ENCODE measurements at places on chromosomes 12 and 14.
A peak's percentile ranks its signal among the peaks of the same experiment; 100 is the strongest.

DNA sequence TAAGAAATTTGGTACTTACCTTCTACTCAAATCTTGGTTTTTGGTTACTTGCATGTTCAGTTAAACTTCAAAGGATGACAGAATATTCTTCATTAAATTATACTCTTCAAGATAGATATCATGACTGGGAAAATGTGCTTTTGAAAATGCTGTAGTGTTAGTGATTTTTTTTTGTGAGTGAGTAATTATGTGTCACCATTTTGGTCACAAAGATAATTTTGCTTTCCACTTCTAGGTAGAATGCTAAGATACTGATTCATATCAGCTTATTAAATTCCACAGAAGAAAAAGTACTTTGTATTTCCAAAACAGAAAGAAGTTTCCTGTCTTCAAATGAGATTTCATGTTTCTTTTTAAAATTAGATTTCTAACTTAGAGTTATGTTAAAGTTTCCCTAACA lies 61.2 kb downstream of the ATXN7L3B start:
- DNase-seq = no peak
- H3K27me3 ChIP-seq = no peaks in the 10 kb centered on the region
- H3K27ac ChIP-seq = no peak overlapping the region
- no peaks in the 10 kb centered on the region for H3K4me1 ChIP-seq
- H3K36me3 ChIP-seq = no peaks in the 10 kb centered on the region

DNA sequence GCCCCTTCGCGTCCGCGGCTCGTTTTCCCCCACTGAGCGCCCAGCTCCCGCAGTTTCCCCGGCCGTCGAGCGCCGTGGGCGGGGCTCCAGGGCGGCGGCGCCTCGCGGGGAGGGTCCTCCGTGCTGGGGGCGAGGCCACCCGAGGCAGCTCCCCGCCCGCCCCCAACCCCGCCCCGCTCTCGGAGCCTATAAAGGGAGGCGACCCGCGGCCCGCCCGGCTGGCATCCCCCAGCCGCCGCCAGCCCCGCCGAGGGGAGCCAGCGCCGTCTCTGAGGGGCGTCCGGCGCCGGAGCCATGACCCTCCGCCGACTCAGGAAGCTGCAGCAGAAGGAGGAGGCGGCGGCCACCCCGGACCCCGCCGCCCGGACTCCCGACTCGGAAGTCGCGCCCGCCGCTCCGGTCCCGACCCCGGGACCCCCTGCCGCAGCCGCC lies at the start of gene TAMALIN:
Gene TAMALIN, plus strand, starts transcription at position 221 of the 432 bp plus-strand sequence. Its CDS starts 74 bp downstream, at position 295.
- peaks cover 13% of the 10 kb centered on the region for H3K36me3 ChIP-seq
- H3K4me3 ChIP-seq = peak within 1 kb of the TSS; percentile 97
- H3K27ac ChIP-seq = peak within 1 kb of the TSS; percentile 99
- H3K4me1 ChIP-seq = peaks cover 46% of the 10 kb centered on the region
- H3K27me3 ChIP-seq = no peaks in the 10 kb centered on the region

DNA sequence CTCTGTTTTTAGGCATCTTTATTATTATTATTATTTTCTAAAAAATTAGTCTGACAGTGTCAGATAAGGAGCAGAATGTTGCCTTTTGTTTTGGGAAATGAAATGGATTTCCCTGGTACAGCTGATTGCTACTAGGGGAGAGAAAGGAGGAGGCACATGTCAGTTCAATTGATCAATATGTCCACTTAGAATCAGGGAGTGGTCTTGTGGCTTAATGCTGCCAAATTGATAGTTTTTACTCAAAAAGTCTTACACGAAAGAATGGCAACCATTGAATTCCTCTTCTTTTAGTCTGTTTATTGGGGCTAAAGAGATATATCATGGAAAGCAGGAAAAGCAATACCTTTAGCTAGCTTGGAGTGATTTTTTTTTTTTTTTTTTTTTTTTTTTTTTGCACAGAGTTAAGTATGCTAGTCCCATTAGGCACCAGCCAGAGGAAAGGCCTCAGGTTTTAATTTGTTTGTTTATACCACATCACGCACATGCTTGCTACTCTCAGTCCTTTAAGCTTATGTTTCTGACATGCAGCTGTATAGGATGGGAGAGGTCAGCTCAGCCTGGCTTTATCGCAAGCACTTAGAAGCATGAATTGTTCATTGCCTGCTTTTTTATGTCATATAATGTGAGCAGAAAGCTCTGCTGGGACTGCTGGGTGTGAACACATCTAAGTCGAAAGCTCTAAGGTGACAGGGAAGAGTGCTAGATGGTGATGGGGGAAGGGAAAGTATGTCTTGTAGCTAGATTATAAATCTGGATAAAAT lies 1.4 kb downstream of the AKAP6 start:
- no peaks in the 10 kb centered on the region for H3K4me1 ChIP-seq
- H3K36me3 ChIP-seq = peaks cover 2% of the 10 kb centered on the region
- no peak overlapping the region for H3K27ac ChIP-seq
- H3K4me3 ChIP-seq = no peak overlapping the region
- no peaks in the 10 kb centered on the region for H3K27me3 ChIP-seq

- H3K4me1 ChIP-seq = no peaks in the 10 kb centered on the region
- no peaks in the 10 kb centered on the region for H3K27me3 ChIP-seq
- no peak for DNase-seq
- no peak overlapping the region for H3K27ac ChIP-seq
- no peaks in the 10 kb centered on the region for H3K36me3 ChIP-seq
Observed at GRCh38 chr12:30517320-30517719, 178.3 kb downstream of the IPO8 start.

- DNase-seq = no peak
- H3K4me1 ChIP-seq = no peaks in the 10 kb centered on the region
- H3K4me3 ChIP-seq = no peak overlapping the region
- no peaks in the 10 kb centered on the region for H3K36me3 ChIP-seq
Observed at GRCh38 chr12:65632131-65632855, 192.0 kb upstream of the HMGA2 start.

- H3K27me3 ChIP-seq = peaks cover 9% of the 10 kb centered on the region
- no peak for DNase-seq
- H3K4me1 ChIP-seq = no peaks in the 10 kb centered on the region
- H3K27ac ChIP-seq = no peak overlapping the region
Observed at GRCh38 chr12:30169839-30170591, 386.3 kb upstream of the TMTC1 start.

GRCh38 chr12:125329239-125330102 lies 264.2 kb downstream of the AACS start:
- no peaks in the 10 kb centered on the region for H3K4me1 ChIP-seq
- H3K27me3 ChIP-seq = peaks cover 49% of the 10 kb centered on the region
- H3K4me3 ChIP-seq = no peak overlapping the region
- H3K27ac ChIP-seq = no peak overlapping the region
- H3K36me3 ChIP-seq = no peaks in the 10 kb centered on the region
- DNase-seq = no peak

- H3K27me3 ChIP-seq = no peaks in the 10 kb centered on the region
- H3K36me3 ChIP-seq = no peaks in the 10 kb centered on the region
- H3K27ac ChIP-seq = no peak overlapping the region
- DNase-seq = no peak
- no peak overlapping the region for H3K4me3 ChIP-seq
Observed at GRCh38 chr12:12704593-12705230, 8.7 kb upstream of the GPR19 start.

DNA sequence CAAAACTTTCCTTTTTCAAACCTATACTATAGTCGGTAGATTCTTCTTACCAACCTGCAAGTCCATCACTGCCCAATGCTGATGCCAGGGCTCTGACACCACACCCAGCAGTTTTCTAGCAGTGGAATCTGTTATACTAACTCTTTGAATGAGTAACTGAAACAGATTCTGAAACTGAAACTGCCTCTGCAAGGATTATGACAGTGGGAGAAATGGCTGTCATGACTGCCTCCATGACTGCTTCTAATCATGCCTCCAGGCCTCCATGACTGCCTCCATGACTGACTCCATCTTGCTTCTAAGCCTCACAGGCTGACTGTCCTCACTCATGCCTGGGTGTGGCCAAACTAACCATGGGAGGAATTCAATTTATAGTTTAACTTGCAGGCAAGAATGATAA lies 29.4 kb upstream of the OXA1L start:
- H3K27me3 ChIP-seq = no peaks in the 10 kb centered on the region
- DNase-seq = peak; percentile 3
- H3K4me1 ChIP-seq = peaks cover 8% of the 10 kb centered on the region
- H3K4me3 ChIP-seq = no peak overlapping the region
- H3K36me3 ChIP-seq = peaks cover 2% of the 10 kb centered on the region
- H3K27ac ChIP-seq = no peak overlapping the region

DNA sequence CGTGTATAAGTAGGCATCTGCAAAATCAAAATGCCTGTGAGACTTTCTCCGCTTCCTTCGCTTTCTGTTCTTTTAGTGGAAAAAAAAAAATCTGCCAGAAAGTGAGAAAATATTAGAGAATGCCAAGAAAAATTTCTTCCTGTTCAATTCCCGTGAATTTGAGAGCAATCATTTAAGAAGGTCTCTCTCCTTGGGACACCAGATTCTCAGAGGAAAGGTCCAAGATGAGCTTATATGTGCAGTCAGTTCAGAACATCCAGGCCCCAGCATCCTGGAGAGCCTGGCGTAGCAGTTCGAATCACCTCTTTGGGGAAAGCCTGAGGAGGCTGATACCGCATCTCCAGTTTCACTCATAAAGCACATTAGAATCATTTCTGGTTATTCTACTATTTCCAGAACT lies 912.8 kb downstream of the GALC start:
- no peak overlapping the region for H3K4me3 ChIP-seq
- no peak overlapping the region for H3K27ac ChIP-seq
- H3K4me1 ChIP-seq = no peaks in the 10 kb centered on the region
- H3K27me3 ChIP-seq = no peaks in the 10 kb centered on the region
- no peak for DNase-seq
- H3K36me3 ChIP-seq = no peaks in the 10 kb centered on the region

GRCh38 chr14:50532502-50533240 lies at the start of gene MAP4K5:
TSS of gene MAP4K5 (minus strand) at chr14:50532569. CDS start at chr14:50532049, 520 bp downstream.
- peaks cover 18% of the 10 kb centered on the region for H3K36me3 ChIP-seq
- peaks cover 22% of the 10 kb centered on the region for H3K4me1 ChIP-seq
- peak within 1 kb of the TSS; percentile 93 for H3K4me3 ChIP-seq
- peak within 1 kb of the TSS; percentile 93 for H3K27ac ChIP-seq
- no peaks in the 10 kb centered on the region for H3K27me3 ChIP-seq

- H3K4me1 ChIP-seq = peaks cover 68% of the 10 kb centered on the region
- peak overlapping the region; percentile 18 for H3K4me3 ChIP-seq
- no peak for DNase-seq
- H3K36me3 ChIP-seq = peaks cover 21% of the 10 kb centered on the region
- no peaks in the 10 kb centered on the region for H3K27me3 ChIP-seq
Observed at GRCh38 chr12:92439420-92439805, 263.4 kb upstream of the PLEKHG7 start.

GRCh38 chr14:50139192-50139591 lies 22.8 kb upstream of the VCPKMT start:
- no peaks in the 10 kb centered on the region for H3K4me1 ChIP-seq
- DNase-seq = no peak
- peaks cover 7% of the 10 kb centered on the region for H3K36me3 ChIP-seq
- H3K27ac ChIP-seq = no peak overlapping the region
- no peak overlapping the region for H3K4me3 ChIP-seq

DNA sequence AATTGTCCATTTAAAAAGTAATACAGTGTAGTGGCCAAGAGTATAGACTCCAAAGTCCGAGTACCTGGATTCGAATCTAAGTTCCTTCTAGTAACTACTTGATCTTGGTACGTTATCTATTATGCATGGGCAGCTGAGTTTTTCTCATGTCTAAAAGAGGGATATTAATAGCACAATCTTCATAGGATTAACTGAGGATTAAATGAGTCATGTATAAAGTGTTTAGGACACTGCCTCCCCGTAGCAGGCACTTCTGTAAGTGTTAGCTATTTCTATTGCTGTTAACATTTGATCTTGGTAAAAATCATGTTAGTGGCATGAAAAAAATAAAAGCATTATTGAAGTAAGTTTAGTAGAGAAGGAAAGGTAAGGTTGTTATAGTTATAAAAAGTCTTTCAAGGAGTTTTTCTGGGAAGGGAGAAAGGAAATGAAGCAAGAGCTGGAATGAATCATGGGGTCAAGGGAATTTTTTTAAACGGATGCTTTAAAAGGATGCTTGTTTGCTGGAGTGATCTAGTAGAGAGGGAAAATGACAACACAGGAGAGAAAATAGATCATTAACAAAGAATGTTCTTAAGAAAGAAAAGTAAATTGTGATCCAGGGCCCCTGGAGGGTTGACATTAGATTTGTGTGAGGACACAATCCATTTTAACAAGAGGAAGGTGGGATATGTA lies 502.2 kb upstream of the USP15 start:
- H3K4me3 ChIP-seq = no peak overlapping the region
- no peaks in the 10 kb centered on the region for H3K27me3 ChIP-seq
- no peak for DNase-seq
- H3K36me3 ChIP-seq = no peaks in the 10 kb centered on the region
- H3K27ac ChIP-seq = no peak overlapping the region

DNA sequence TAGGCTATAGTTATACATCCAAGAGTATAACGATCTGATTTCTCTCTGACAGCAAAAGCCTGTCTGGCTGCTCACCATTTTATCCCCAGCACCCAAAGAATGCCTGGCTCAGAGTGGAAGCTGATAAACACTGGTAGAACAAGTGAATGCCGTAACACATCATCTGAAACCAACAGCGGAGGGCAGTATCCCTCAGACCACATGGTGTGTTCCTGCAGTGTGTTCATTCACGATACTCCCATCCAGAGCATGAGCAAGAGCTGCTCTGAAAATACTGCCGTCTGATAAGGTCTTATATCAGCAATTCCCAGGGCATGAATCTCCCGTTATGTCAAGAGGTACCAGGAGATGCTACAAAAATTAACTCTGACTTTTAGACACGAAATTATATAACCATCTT lies 95.9 kb downstream of the TTC7B start:
- no peak overlapping the region for H3K27ac ChIP-seq
- no peaks in the 10 kb centered on the region for H3K36me3 ChIP-seq
- no peaks in the 10 kb centered on the region for H3K4me1 ChIP-seq

GRCh38 chr12:106265116-106265515 lies 17.3 kb upstream of the CKAP4 start:
- H3K4me3 ChIP-seq = no peak overlapping the region
- no peak for DNase-seq
- peaks cover 52% of the 10 kb centered on the region for H3K27me3 ChIP-seq
- no peak overlapping the region for H3K27ac ChIP-seq

DNA sequence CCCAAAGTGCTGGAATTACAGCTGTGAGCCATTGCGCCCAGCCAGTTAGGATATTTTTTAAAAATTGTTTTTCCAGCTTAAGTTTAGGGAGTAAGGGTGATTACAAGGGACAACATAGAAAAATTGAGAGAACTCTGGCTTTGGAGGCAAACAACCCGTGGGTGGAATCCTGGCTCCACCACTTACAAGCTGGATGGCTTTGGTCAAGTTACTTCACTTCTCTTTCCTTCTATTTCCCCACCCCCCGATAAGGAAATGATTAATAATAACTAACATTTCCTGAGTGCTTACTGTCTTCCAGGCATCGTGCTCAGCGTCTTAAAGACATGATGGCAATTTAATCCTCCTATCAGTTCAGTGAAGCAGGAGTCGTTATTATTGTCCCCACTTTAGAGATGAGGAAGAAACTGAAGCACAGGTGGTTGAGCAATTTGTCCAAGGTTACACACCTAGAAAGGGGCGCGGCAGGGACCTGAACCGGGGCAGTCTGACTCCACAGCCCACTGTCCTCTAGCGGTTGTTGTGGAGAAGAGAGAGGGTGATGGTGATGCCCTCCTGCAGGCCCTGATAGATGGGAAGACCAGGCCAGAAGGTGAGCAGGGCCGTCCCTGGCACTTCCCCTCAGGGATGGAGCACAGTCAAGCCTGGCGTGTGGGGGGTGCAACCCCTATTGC lies 16.7 kb upstream of the FAIM2 start:
- no peak overlapping the region for H3K27ac ChIP-seq
- H3K36me3 ChIP-seq = no peaks in the 10 kb centered on the region
- H3K4me1 ChIP-seq = no peaks in the 10 kb centered on the region
- DNase-seq = no peak

Measured in stimulated activated naive B cell treated with anti-CD40 and anti-IgM and Interleukin-4, amounts not matched to agents 10 μg/mL and 1 μg/mL and 100 μg/mL, for 72 hours (primary cell).